ENCODE measurements at places on chromosomes 11 and 22.

GRCh38 chr11:64930340-64930739 lies 5.4 kb downstream of the GPHA2 start:
- DNase-seq, result no peak

- DNase-seq, result no peak
Measured at GRCh38 chr11:60370811-60371298, 7.5 kb upstream of the MS4A7 start.

DNA sequence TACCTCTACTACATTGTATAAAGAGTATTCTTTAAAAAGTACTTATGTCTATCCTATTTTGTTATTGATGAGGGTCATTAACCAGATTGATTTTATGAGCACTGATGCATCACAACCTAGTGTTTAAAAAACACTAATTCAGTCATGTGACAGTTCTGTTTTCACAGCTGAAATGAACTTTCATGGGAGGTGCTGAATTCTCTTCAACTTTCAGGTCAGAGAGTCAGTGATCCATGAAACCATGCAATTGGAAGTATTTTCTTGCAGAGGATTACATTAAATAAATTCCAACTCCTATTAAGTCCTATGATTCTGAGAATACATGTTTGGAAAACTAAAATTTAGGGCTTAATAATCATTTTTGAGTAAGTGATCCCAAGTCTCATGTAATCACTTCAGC lies 889.4 kb downstream of the KCNA4 start:
- no peak for DNase-seq

- DNase-seq, result no peak
Measured at GRCh38 chr11:2914455-2915195, 14.6 kb downstream of the PHLDA2 start.

- DNase-seq, result no peak
Measured at GRCh38 chr11:71269603-71270511, 17.5 kb upstream of the SHANK2 start.

DNA sequence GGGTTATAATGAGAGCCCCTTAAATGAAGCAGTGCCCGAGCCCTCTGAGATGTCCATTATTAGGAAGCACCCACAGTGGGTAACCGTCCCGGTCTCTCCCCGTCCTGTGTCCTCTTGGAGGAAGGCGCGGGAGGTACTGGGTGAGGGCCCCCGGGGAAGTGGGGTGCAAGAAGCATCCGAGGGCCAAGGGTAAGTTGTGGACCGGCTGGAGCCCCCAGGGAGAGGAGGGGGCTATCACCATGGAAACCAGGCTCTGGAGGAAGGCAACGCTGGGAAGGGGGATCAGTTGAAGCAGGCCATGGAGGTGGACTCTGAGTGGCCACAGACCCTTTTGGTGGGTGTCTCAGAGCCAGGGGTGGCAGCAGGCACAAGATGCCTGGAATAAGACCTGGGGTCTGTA lies 173.6 kb downstream of the ST3GAL4 start:
- no peak for DNase-seq

- no peak for DNase-seq
Measured at GRCh38 chr11:34606326-34607120, 14.4 kb upstream of the EHF start.

- DNase-seq, result no peak
Measured at GRCh38 chr22:49946612-49947295, 13.8 kb upstream of the PIM3 start.

DNA sequence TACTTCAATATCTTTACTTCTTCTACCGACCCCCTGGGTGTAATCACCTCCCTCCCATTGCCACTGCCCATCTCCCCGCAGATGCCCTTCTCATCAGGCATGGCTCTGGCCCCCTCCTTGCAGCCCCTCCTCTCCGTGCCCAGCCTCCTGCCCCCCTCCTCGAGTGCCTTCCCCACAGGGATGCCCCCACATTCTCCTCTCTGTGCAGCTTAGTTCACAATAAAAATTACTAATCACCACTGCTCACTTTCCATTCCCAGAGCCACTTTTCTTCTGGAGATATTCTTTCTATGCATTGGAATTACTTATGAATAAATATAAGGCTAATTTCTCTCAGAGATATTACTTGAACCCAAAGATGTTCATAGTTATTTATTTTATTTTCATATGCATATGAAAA lies 22.1 kb downstream of the IFITM10 start:
- no peak for DNase-seq

DNA sequence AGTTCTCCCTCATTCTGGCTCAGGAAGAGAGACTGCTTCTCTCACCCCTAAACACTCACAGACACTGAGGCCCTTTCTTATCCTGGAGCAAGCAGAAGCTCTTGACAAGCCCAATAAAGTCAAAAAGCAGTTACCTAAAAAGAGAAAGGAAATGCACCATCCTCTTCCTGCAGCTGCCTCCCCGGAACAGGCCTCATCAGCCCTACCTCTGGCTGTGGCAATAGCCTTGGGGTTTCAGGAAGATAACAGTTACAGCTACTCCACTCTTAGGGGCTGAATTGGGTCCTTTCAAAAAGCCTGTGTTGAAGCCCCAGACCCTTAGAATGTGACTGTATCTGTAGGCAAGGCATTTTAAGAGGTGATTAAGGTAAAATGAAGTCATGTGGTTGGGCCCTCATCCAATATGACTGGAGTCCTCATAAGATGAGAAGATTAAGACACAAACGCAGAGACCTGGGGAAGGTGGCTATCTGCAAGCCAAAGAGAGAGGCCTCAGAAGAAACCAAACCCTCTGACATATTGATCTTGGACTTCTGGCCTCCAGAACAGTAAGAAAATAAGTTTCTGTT lies 3.5 kb upstream of the LGALS12 start:
- DNase-seq, result no peak

DNA sequence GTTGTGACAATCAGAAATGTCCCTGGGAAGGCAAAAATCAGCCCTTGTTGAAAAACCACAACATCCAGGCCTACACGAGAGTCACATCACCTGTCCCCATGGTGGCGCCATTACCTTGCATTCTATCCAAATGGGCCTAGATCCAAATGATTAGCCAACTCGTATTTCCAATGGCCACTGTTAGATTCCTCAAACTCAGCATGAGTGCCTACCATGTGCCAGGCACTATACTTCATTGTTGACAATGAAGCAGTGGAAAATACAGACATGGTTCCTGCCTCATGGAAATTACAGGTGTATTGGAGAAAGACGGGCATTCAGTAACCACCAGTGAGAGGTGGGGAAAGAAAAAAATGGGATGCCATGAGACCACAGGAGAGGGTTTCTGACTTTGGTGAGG lies 29.8 kb upstream of the CREB3L1 start:
- no peak for DNase-seq

DNA sequence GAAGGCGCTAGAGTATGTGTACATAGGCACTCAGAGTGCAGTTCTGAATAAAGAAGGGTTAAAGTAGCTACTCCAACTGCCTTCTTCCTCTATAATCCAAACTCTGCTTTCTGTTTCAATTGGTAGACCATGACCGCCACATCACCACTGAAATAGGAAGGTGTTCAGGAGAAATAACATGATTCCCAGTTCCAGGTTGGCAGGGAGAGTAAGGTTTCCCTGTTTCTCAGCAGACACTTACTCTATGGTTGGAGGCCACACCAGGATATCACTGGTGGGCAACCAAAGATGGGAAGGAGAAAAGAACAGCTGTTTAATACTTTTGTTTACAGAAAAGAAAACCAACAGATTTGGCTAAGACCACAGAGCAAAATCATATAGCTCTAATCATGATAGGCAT lies 37.9 kb downstream of the PAK1 start:
- DNase-seq, result no peak

DNA sequence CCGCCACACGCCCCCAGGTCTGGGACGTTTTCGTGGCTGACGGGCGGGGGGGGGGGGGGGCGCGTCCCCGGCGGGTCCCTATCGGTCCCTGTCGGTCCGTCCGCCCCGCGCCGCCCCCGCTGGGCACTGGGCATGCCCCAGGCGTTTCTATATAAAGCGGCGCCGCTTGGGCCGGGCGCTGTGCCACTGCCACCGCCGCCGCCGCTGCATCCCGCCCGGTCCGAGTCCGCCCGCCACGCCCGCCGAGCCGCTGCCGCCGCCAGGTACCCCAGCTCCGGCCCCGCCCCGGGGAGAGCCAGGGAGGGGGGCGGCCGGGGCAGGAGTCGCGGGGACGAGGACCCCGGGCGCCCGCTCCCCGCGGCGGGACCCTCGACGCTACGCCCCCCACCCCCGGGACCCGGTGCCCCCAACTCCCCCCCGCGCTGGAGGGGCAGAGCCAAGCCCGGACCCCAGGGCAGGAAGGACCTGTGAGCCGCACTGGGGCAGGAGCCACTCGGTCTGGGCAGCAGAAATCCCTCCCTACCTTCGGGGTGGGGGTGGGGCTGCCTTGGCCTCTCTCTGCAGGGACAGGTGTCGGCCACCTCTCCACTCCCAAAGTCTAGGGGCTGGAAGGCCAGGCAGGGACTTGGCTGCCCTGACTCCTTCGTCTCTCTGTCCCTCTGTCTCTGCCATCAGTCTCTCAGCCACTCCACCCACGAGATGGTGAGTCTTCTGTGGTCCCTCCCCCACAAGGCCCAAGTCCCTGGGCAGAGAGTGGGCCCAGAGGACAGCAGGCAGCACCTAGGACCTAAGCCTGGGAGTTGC lies at the start of gene CARNS1:
CARNS1 (plus strand) TSS at position 178 of the 804 bp plus-strand sequence; CDS start at position 700, 522 bp downstream.
- peak; percentile 56 for DNase-seq

GRCh38 chr11:62794201-62794775 lies 2.5 kb upstream of the TMEM223 start:
- no peak for DNase-seq

DNA sequence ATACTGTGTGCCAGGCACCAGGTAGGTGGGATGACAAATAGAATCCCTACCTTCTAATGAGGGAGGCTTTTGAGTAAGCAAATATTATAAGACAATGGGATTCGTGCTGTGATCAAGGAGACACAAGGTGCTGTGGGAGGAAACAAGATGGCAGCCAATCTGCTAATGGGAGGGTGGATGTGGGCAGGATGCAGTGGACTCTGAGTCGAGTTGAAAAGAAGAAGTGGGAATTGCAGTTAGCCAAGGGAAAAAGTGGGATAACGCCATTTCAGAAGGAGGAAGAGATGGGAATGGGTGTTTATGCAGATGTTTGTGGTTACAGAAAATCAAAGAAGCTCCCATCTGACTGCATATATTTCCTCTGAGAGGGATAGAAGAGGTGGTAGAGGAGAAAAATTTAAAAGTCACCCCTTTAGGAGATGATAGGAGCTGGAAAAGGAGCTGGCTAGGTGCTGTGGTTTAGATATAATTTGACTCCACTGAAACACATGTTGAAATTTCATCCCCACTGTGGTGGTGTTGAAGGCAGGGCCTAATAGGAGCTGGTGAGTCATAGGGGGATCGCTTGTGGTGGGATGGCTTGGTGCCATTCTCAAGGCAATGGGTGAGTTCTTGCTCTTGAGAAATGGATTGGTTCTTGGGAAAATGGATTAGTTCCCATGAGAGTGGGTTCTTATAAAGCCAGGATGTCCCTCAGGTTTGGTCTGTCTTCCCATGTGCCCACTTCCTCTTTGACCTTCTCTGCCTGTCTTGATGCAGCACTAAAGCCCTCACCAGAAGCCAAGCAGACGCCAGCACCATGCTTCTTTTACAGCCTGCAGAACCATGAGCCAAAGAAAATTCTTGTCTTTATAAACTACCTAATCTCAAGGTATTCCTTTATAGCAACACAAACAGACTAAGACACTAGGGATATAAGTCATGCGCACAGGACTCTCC lies 30.0 kb upstream of the POU2AF1 start:
- DNase-seq, result no peak

DNA sequence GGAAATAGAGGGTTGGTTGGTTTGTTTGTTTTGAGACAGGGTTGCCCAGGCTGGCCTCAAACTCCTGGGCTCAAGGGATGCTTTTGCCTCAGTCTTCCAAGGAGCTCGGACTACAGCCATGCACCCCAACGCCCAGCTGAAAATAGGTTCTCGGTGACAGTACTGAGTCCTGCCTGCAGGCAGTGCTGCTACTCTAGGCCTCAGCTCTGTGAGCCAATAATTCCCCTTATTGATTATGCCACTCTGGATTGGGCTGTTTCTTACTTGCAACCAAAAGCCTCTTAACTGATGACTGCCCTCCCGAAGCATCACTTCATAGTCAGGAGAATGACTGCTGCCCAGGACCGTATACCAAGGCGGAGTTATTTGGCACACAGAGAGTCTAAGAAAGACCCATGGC lies 1.2 kb upstream of the C11orf16 start:
- no peak for DNase-seq

DNA sequence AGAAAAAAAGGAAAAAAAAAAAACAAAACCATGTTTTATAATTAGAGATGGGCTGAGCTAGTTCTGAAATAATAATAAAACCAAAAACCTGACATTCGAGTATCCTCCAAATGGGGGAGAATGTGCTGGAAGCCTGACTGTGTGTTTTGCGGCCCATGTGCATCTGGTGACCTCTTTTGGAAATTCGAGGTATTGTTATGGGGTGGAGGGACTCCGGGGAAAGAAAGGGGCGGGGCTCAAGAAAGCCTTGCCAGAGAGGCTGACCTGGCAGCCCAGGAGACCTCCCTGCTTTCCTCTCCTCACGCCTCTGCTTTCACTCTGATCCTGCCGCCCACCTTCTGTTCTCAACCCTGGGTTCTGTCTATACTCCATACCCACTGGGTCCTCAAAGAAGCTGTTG lies 72.9 kb downstream of the CTTN start:
- no peak for DNase-seq

DNA sequence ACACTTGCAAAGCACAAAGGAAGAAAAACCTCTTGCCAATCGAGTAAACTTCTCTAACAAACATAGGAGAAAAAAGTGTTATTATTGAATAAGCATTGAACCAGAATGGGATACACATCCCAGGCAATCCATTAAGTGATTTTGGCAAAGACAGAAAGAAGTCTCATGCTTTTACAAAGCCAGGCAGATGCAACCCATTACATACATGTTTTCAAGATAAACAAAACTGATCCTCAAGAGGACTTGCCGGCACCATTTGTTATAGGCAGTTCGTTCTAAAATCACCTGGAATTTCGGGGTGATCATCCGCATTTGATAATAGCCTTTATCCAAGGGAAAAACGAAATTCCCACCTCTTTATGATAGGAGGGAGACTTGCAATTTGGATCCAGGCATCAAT lies 97.5 kb upstream of the RAG2 start:
- no peak for DNase-seq

DNA sequence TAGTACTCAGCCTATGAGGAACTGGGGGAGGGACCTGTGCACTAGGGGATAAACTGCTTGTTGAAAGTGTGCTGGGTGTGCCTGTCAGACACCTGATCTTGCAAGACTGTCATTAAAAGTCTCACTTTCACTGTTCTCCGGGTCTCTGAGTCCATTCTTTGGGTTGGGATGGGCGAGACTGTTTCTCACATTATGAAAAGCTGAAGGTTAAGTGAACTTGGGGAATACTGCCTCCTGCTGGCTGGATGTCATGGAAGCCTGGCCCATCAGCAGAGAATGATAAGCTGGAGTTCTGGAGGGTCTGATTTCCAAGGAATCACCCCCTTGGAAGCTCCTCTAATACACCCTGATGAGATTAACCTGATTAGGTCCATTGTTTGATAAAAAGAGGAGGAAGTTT lies 9.0 kb upstream of the VPREB1 start:
- DNase-seq, result peak; percentile 3
